ENCODE measurements at places on chromosomes 4 and X. TPM values are rescaled to one million over a fixed set of nuclear protein-coding genes. Genes with fewer than 3 reads are reported as not detected.

DNA sequence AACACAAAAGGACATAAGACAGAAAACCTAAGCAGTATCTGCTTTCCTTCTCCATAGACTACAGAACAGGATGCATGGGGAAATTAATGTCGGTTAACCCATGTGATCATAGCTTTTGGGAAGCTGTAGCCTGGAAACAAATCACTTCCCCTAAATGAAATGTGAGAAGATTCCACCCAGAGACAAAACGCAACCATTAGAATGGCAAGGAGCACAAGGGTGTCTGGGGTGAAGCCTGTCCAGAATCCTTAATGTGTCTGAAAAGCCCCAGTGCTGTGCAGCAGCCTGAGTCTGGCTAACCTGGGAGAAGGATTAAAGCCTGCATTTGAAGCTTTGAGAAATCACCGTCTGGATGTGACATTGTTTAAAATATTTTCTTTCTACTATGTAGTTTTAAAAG is 213.3 kb downstream of the ANKRD50 start:
- DNase-seq: no peak
- no peaks in the 10 kb centered on the region for H3K36me3 ChIP-seq
- no peaks in the 10 kb centered on the region for H3K4me1 ChIP-seq
- H3K4me3 ChIP-seq: no peak overlapping the region
- H3K27ac ChIP-seq: no peak overlapping the region

- H3K27ac ChIP-seq: no peak within 1 kb of the TSS
- H3K27me3 ChIP-seq: peaks cover 16% of the 10 kb centered on the region
- no peaks in the 10 kb centered on the region for H3K36me3 ChIP-seq
- H3K4me1 ChIP-seq: peaks cover 5% of the 10 kb centered on the region
Measured at GRCh38 chr4:1172228-1172851, at the start of gene SPON2. SPON2 (minus strand) TSS chr4:1172583.

GRCh38 chr4:111960241-111960667 is 185.0 kb upstream of the FAM241A start:
- H3K27me3 ChIP-seq: no peaks in the 10 kb centered on the region
- no peaks in the 10 kb centered on the region for H3K36me3 ChIP-seq
- no peak for DNase-seq
- no peak overlapping the region for H3K4me3 ChIP-seq

DNA sequence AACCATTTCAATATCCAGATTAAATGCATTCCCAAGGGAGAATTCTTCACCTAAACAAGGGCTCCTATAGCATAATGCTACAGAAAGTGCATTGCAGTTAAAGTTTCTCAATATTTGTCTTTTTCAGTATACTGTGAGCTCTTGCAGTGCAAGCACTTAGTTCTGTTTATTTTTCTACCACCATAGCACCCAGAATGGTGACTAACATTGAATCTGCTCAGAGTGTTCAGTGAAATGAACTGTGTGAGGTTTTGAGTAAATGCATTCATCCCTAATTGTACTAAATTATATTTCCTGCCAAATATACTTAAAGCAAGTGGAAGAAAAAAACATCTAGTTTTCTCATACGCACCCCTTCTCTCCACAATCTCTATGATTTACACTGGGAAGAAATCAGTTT is 383.9 kb downstream of the PCDH7 start:
- no peaks in the 10 kb centered on the region for H3K27me3 ChIP-seq
- no peaks in the 10 kb centered on the region for H3K4me1 ChIP-seq
- no peak overlapping the region for H3K27ac ChIP-seq
- no peak for DNase-seq
- no peak overlapping the region for H3K4me3 ChIP-seq

DNA sequence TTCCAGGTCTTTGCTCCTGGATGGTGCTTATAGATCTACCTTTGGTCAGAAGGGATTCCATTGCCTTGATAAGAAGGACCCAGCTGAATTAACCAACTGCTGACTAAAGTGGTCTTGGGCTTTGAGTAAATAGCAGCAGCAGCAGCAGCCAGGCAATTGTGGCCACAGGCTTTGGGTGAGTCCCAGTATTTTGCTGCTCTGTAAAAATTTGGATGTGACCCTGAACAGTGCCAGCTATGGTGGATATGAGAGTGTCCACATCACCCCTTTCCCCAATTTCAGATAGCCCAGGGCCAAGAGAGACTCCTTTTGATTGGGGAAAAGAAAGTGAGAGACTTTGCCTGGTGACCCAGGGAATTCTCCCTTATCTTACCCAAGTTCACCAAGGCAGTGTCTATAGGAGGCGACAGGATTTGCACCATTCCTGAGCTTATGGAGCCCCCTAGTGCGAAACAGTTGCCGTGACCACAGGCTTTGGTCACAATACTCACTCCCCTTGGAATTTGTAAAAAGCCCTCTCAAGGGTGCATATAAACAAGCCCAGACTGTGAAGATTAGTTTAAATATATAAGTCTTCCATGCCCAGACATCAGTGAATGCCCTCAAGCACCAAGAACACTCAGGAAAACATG is 518.0 kb downstream of the TMA16 start:
- no peaks in the 10 kb centered on the region for H3K4me1 ChIP-seq
- H3K4me3 ChIP-seq: no peak overlapping the region
- DNase-seq: peak; percentile 0
- no peak overlapping the region for H3K27ac ChIP-seq
- no peaks in the 10 kb centered on the region for H3K27me3 ChIP-seq
- no peaks in the 10 kb centered on the region for H3K36me3 ChIP-seq

DNA sequence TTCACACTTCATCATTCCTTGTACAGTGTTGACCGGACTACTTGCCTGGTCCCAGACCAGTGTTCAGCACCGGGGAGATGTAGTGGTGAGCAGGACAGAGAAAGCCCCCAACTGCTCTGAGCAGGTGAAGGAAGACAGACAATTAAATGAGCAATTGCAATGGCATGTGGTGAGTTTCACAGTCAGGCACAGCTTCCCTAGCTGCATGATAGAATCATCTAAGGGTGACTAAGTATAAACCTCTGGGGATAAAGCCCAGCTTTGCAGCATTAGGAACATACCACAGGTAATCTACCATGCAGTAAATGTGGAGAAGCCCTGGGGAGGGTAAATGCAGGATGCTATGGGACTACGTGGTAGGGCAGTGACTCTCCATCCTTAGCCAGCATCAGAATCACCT is 47.8 kb downstream of the TMA16 start:
- DNase-seq: no peak
- H3K27ac ChIP-seq: no peak overlapping the region
- no peaks in the 10 kb centered on the region for H3K27me3 ChIP-seq
- H3K36me3 ChIP-seq: no peaks in the 10 kb centered on the region
- no peak overlapping the region for H3K4me3 ChIP-seq
- no peaks in the 10 kb centered on the region for H3K4me1 ChIP-seq

DNA sequence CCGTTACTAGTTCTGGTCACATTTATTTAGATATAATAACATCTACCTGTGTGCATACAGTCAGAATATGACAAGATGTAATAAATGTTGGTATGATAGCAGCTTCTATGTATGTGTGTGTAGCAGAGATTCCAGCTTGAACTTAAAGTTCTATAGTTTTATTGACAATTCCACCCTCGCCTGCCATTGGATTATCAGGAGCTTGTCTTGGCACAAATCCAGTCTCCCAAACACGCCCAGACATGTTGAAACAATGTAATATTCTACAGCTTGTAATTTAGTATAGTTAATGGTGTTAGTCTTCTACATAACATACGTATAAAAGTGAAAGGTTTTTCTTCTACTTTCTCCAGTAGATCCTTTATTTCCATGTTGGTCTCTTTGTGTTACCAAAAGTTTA is 44.4 kb downstream of the BBS12 start:
- H3K4me1 ChIP-seq: peaks cover 5% of the 10 kb centered on the region
- H3K4me3 ChIP-seq: no peak overlapping the region
- DNase-seq: no peak
- no peak overlapping the region for H3K27ac ChIP-seq
- peaks cover 31% of the 10 kb centered on the region for H3K27me3 ChIP-seq
- H3K36me3 ChIP-seq: no peaks in the 10 kb centered on the region

GRCh38 chr4:123415576-123415975 is 19.0 kb downstream of the SPRY1 start:
- peaks cover 90% of the 10 kb centered on the region for H3K4me1 ChIP-seq
- no peaks in the 10 kb centered on the region for H3K27me3 ChIP-seq
- H3K4me3 ChIP-seq: no peak overlapping the region

DNA sequence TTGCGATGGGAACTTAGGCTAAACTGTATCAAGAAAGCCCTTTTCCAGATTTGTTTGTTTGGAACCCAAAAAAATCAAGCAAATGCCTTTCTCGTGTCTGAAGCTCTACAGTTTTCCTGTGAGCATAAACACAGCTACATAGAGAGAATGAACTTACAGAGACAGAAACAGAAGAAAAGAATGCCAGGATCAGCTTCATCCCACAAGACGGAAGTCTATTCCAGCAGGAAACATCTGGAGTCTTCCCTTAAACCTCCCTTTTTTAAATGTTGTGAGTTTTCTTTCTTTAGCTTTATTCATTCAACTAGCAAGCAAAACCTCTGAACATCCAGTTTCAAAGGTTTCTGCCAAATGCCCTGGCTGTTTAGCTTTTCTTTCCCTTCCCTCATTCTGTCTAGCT is 32.6 kb upstream of the ZFP42 start:
- no peak for DNase-seq
- no peak overlapping the region for H3K27ac ChIP-seq
- H3K4me3 ChIP-seq: no peak overlapping the region
- no peaks in the 10 kb centered on the region for H3K36me3 ChIP-seq
- H3K4me1 ChIP-seq: no peaks in the 10 kb centered on the region

Gene PPARGC1A
- total RNA-seq: not detected

Gene USP26
- not detected for total RNA-seq

Gene HMGN5
- 3.0 TPM for total RNA-seq

Gene CA5B
- 10.5 TPM for total RNA-seq

Gene GC
- total RNA-seq: not detected

Gene CLDN22
- not detected for total RNA-seq

Gene DCUN1D4
- 45.6 TPM for total RNA-seq

Gene PHOX2B
- not detected for total RNA-seq

Gene PHKA1
- 7.5 TPM for total RNA-seq

Gene ARMCX1
- 3.3 TPM for total RNA-seq

Gene GRIA2
- not detected for total RNA-seq
